ENCODE measurements at places on chromosomes 2 and 18. TPM values are rescaled to one million over a fixed set of nuclear protein-coding genes. Genes with fewer than 3 reads are reported as not detected.

PMAIP1 gene
- polyA plus RNA-seq, result 4.7 TPM

RUFY4 gene
- 0.17 TPM for polyA plus RNA-seq

ST8SIA5 gene
- polyA plus RNA-seq, result 2.1 TPM

GALR1 gene
- 0.11 TPM for polyA plus RNA-seq

ELMOD3 gene
- polyA plus RNA-seq, result 26.2 TPM

ADGRF3 gene
- 1.6 TPM for polyA plus RNA-seq

GPR17 gene
- polyA plus RNA-seq, result 0.29 TPM

ELOA2 gene
- 8.0 TPM for polyA plus RNA-seq

CACNB4 gene
- polyA plus RNA-seq, result 7.8 TPM

QPCT gene
- 5.6 TPM for polyA plus RNA-seq

SULT1C2 gene
- 1.3 TPM for polyA plus RNA-seq

PLA2R1 gene
- 3.4 TPM for polyA plus RNA-seq

CCDC85A gene
- polyA plus RNA-seq, result 0.61 TPM

Data from testis (tissue), 5 donors.